Gastroesophageal sphincter (tissue), 4 donors: ENCODE measurements at places on chromosomes 1 and 21. TPM values are rescaled to one million over a fixed set of nuclear protein-coding genes. Genes with fewer than 3 reads are reported as not detected.

The PERM1 gene
- 0.39 TPM for total RNA-seq

The ATAD3C gene
- 0.47 TPM for total RNA-seq

The CFHR2 gene
- not detected for total RNA-seq

The TMEM269 gene
- not detected for total RNA-seq

The RIPK4 gene
- total RNA-seq: 0.93 TPM

The EPHA8 gene
- 0.08 TPM for total RNA-seq

The TTC22 gene
- 0.93 TPM for total RNA-seq

The MARK1 gene
- total RNA-seq: 19.3 TPM

The SLC1A7 gene
- total RNA-seq: 1.6 TPM

The VANGL2 gene
- 3.3 TPM for total RNA-seq

The CAP1 gene
- total RNA-seq: 421 TPM

The FMO5 gene
- total RNA-seq: 2.8 TPM

The DAP3 gene
- total RNA-seq: 81.4 TPM

The FCRL6 gene
- 0.94 TPM for total RNA-seq

The HMCN1 gene
- total RNA-seq: 95.9 TPM

The TRABD2B gene
- 6.5 TPM for total RNA-seq

The ORC1 gene
- 0.72 TPM for total RNA-seq

The KDF1 gene
- total RNA-seq: not detected

The UROD gene
- total RNA-seq: 101 TPM

The C1orf185 gene
- total RNA-seq: not detected

The CACNA1S gene
- total RNA-seq: not detected

The NBPF10 gene
- 0.66 TPM for total RNA-seq

The GBP4 gene
- 5.0 TPM for total RNA-seq

The LRRC71 gene
- total RNA-seq: 0.40 TPM

The FMOD gene
- total RNA-seq: 42.6 TPM

The FMO1 gene
- total RNA-seq: 0.81 TPM
